ENCODE measurements at places on chromosomes 3 and 15.

DNA sequence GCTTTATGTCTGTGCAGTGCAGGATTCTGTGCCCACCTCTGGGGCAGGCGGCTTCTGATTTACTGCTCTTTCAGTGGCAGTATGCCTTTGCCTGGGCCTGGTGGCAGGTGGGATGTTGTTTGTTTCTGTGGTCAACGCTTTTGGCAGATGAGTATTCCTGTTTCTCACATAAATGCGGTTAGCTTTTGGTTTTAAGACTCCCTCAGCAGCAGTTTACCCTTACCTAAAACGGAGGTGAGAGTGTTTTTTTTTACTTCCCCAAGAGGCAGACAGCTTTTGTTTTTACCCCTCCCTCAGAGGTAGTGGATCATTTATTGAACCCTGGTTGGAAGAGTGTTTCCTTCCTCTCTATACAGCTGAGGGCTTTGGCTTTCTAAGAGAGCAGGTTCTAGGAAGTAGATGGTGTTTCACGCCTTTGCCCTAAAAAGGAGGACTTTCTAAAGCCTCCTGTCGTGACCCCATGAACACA lies 134.1 kb upstream of the PLSCR5 start:
- H3K27ac ChIP-seq, result no peak overlapping the region
- DNase-seq, result no peak
- H3K27me3 ChIP-seq, result no peaks in the 10 kb centered on the region
- no peaks in the 10 kb centered on the region for H3K36me3 ChIP-seq
- H3K4me1 ChIP-seq, result no peaks in the 10 kb centered on the region

DNA sequence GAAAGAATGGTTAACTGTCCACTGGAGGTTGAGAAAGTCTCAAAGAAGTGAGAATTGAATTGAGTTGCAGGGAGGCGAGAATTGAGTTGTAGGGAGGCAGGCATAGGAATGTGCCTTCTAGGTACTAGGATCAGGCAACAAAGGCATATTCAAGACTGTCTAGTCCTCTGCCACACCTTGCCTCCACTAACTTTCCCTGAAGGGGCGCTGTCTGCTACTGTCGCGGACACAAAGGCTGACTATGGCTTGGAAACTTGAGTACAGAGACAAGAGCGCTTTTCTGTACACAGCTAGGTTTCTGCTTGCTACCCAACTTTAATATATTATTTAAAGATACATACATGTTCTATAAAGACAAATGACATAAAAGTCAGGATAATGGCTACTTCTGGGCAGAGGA lies 10.4 kb upstream of the FBXL22 start:
- H3K36me3 ChIP-seq, result peaks cover 12% of the 10 kb centered on the region
- no peak overlapping the region for H3K27ac ChIP-seq
- H3K27me3 ChIP-seq, result no peaks in the 10 kb centered on the region
- H3K4me3 ChIP-seq, result no peak overlapping the region
- no peaks in the 10 kb centered on the region for H3K4me1 ChIP-seq

DNA sequence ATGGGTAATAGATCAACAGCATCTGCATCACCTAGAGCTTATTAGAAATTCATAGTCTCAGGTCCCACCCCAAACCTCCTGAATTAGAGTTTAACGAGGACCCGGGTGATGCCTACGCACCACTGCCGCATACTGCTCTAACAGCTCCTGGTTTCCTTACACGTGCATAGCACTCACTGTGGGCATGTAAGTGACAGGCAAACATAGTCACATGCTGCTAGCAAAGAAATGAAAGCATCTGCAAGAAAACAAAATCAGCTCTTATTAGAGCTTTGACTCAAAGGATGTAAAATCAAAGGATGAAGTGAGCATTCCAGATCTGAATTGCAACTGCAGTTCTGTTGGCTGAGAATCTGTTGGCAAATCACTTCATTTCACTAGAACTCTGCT lies 19.1 kb upstream of the RIOX2 start:
- no peaks in the 10 kb centered on the region for H3K27me3 ChIP-seq
- no peak overlapping the region for H3K27ac ChIP-seq
- H3K4me1 ChIP-seq, result no peaks in the 10 kb centered on the region
- no peak overlapping the region for H3K4me3 ChIP-seq

DNA sequence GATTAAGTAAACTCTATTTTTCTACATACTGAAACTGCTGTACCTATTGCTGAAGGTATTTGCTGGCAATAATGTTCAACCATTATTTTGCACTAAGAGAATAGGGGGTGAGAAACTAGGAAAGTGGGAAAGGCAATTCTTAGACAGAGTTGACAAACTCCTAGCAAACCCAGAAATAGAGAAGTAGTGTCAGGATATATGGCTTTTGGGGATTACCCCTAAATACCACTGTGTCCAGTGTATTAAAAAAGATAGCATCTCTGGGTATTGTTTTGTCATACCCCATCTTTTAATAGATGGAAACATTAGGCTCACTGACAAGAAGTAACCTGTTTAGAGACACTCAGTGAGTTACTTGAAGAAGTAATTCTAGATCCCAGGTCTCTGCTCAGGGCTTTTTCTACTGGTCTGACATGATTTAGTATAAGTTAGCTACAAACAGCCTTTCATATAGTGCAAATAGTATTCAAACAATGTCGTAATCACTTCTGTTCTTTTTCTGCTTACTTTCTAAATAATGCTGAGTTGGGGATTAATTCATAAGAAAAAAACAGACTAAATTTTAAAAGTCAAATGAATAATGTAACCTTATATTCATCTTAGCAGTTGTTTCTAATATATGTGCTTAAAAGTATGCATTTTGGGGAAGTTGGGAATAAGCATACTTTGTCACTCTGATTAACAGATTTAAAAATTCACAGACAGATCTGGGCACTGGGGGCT lies 107.2 kb downstream of the IL1RAP start:
- no peak overlapping the region for H3K4me3 ChIP-seq
- H3K4me1 ChIP-seq, result peaks cover 11% of the 10 kb centered on the region
- H3K27me3 ChIP-seq, result no peaks in the 10 kb centered on the region
- no peak overlapping the region for H3K27ac ChIP-seq
- DNase-seq, result no peak

GRCh38 chr15:94335616-94336015 lies 104.3 kb downstream of the MCTP2 start:
- H3K36me3 ChIP-seq, result no peaks in the 10 kb centered on the region
- H3K4me1 ChIP-seq, result peaks cover 26% of the 10 kb centered on the region
- H3K27ac ChIP-seq, result no peak overlapping the region

Measured in neuronal stem cell (in vitro differentiated cells).